ENCODE measurements at places on chromosomes 5 and 9.

- DNase-seq, result peak; percentile 8
Observed at GRCh38 chr9:4984171-4984620, 876 bp upstream of the JAK2 start.

- DNase-seq, result no peak
Observed at GRCh38 chr5:31153521-31153920, 40.0 kb upstream of the CDH6 start.

GRCh38 chr5:71751422-71751821 lies 32.3 kb downstream of the CARTPT start:
- DNase-seq, result no peak

DNA sequence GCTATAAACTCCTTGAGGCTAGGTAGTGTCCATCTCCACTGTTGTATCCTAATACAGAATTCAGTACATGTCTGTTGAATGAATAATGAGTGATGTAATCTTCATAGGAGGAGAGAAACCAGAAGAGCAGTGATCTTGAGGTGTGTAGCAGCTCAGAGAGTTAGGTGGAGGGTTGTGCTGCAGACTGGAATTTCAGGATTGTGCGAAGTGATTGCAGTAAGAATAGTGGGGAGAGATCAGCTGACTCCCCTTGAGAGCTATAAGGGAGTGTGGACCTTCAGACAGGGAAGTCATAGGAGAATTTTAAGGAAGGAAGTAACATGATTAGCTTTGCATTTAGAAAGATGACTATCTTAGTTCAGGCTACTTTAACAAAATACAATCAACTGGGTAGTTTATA lies 4.4 kb downstream of the SNX24 start:
- DNase-seq, result no peak

DNA sequence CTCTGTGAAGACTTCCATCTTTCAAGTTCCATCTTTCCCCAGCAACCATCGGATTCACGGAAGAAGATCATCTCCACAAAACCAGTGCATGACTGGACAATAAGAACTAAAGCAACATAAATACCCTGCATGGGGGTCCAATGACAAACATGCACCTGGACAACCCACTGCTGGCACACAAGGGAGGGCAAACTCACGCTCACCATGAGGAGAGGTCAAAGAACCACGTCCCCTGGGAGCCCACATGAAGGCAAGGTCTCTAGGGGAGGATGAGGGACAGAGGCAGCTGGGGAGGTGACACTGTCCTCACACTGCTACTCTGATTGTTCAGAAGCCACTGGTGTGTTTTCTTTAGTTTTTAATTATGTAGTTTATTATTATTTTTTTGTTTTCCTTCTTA lies 190.8 kb downstream of the MED10 start:
- DNase-seq, result no peak

GRCh38 chr5:157308836-157309465 lies 43.0 kb downstream of the CYFIP2 start:
- no peak for DNase-seq

GRCh38 chr5:139383275-139383992 lies at the start of gene SLC23A1:
Gene SLC23A1, minus strand, starts transcription at chr5:139383297. Its CDS starts 44 bp downstream, at chr5:139383253.
- no peak for DNase-seq

DNA sequence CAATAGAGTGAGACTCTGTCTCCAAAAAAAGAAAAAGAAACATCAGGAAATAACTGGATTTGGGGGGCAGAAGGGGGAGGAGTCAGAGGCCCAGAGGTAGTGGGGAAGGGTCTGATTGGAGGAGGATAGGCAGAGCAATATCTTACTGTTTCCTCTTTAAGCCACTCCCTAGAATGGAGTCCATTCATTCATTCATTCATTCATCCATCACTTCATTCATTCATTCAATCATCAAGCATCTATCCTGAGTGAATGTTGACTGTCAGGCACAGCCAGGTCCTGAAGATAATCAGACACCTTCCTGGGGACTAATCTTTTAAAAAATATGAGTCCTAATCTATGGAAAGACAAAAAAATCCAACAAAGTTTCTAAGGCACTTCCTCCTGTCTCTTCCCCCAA lies 12.9 kb downstream of the IER5L start:
- no peak for DNase-seq

DNA sequence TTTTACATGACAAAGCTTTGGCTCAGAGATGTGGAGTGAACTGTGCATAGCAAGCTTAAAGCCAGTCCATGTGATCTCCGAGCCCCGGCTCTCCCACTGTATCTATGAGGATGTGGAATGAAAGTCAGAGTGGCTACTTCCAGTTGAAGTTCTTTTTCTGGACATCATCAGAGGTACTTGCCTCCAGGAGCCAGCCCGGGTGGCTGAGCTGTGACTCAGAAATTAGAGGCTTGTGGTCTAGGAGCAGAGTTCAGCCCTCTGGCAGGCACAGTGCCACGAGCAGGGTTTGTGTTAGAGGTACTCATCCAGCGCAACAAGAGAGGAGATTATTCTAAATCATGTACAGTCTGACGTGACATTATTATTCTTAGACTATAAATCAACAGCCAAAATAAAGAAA lies 322.5 kb downstream of the CDK5RAP2 start:
- no peak for DNase-seq

DNA sequence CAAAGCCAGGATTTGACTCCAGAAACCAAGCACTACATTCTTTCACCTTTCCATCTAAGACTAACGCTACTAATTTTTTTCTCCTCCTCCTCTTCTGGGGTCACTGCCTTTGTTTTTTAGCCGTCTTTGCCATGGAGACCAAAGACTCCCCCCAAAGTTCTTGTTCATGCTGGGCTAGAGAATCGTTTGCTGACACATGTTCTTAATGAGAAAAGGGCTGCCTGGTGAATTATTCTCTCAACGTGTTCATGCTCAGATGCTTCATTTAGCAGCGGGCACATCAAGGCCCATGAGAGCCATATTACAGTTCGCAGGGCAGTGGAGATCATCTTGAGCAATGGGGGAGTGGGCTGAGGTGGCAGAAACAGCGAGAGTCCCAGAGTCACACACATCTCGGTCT lies 134.9 kb downstream of the SLIT3 start:
- DNase-seq, result no peak

DNA sequence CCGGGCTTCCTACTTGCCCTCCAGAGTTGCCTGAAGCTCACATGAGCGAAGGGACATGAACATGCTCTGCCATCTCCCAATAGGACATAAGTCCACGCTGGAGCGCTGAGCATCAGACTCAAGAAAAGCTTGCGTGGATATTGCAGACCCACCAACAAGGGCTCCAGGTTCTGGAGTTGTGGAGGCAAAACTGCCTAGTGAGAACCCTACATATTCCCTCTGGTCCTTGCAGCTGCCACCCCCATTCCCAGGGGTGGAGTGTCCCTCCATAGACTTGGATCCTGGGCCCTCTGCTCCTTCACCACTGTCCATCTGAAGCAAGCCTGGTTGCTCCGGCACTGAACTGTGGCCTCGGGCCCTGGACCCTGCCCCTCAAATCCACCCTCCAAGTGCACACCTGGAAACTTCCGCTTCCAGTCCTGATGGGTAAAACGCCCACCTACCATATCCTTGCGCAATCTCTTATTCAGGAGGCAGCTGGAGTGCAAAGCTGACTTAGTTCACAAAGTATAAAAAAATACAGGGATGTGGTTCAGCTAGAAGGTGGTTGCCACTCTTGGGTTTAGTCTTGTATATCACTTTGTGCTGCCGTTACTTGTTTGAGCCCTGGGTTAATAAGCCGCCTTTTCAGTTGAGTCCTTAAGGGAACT lies 28.0 kb downstream of the HRH2 start:
- DNase-seq, result no peak

GRCh38 chr9:97525451-97525850 lies 24.0 kb downstream of the TMOD1 start:
- DNase-seq, result no peak

DNA sequence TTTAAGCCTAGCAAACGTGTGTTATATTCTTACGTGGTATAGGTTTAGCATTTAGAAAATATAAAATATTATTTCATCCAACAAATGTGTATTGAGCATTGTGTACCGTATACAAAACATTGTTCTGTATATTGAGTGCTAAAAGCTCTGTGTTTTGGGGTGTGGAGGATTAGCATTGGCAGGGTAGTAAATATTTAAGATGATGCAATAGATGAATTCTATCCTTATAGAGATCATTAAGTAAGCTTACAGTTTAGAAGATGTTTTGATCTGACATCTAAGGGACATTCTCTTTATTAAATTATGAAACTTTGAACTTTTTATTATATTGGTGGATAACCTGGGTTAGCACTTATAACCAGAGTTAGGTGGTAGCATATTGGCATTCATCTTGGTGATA lies 48.5 kb upstream of the GLIPR2 start:
- no peak for DNase-seq

DNA sequence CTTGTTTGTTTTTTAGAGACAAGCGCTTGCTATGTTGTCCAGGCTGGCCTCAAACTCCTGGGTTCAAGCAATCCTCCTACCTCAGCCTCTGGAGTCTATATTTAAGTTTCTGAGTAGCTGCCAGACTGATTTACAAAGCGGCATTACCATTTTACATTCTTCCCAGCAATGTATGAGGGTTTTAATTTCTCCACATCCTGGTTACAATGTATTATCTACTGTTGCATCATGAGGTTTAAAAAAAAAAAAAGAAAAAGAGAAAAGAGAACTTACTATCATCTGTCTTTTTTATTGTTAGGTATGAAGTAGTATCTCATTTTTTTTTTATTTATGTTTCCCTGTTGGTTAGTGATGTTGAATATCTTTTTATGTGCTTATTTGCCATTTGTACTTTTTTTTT lies 18.9 kb upstream of the CLINT1 start:
- no peak for DNase-seq

DNA sequence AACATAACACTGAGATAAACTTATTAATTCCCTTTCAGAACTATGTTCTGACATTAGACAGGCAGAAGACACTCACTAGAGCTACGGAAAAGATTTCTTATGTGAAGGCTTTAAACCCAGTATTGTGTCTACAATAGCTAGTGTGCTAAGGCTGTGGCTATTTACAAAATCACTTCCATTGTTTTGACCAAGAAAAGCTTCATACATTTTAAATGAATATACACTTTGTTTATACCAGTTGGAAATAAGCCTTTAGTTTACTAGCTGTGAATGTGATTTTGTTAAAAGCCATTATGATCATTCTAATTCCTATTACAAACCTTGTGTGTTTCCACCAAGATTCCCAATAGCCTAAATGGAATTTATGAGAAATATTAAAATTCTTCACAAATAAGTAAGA lies 83.0 kb downstream of the AGTPBP1 start:
- no peak for DNase-seq

DNA sequence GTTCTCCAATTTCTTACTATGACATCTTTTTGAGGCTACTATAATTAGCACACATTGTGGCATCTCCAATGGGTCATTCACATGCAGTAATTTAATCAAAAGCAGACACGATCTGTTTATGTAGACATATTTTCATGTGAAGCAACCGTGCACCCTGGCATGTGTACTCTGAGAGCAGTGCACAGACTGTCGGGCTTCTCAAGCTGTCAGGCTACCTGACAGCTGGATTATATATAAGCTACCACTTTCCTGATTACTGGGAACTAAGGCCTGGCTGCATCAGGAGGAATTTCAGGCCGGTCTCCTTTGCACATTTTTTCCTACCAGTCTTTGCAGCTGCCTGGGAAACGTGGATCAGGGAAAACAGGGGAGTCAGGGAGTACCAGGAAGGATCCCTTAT lies 197.5 kb downstream of the MAPKAP1 start:
- no peak for DNase-seq

GRCh38 chr5:1527533-1528205 lies 3.9 kb upstream of the LPCAT1 start:
- no peak for DNase-seq

- no peak for DNase-seq
Observed at GRCh38 chr5:116009806-116010205, 22.5 kb upstream of the ARL14EPL start.

DNA sequence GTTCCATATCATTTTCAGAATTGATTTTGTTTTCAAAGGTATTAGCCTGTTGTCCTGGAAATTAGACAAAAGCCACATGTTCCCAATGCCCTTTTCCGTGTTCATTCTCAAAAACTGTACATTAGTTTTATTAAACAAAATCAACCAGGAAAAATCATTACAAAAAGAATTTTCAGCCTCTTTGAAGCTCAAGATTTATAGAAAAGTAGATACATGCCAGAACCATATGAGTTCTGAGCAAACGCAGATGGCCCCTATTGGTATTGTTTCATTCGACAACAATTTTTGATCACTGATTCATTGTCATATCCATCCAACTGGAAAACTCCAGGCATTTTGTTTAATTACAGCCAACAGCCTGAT lies 148.5 kb upstream of the GRAMD2B start:
- DNase-seq, result no peak

DNA sequence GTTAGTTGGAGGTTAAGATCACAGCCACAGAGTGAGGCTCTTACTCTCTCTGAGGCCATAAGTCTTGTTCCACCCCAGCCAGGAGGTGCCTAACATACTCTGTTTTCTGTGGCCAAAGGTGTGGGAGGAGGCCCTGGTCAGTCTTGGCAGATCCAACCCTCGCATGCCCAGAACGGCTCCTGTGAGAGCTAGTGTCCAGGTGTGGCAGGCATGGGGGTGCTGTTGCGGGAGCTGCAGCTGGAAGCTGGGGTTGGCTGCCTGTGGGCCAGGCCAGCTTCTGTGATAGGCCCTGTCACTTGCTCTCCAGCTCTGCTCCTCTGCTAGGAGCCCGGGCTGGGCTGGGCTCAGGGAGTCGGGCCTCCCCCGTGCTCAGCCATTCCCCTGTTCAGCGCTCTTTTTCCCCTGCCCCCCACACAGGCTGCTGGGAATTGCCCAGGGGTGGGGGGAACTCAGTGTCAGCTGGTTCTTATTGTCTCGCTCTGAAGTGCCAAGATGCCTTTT lies 31.6 kb downstream of the IER5L start:
- no peak for DNase-seq

GRCh38 chr5:173883347-173883924 lies 4.7 kb upstream of the CPEB4 start:
- no peak for DNase-seq

GRCh38 chr9:27528886-27529315 lies 713 bp downstream of the MOB3B start:
- DNase-seq, result peak; percentile 26

- DNase-seq, result no peak
Observed at GRCh38 chr5:65171645-65172044, 310.1 kb downstream of the ADAMTS6 start.

DNA sequence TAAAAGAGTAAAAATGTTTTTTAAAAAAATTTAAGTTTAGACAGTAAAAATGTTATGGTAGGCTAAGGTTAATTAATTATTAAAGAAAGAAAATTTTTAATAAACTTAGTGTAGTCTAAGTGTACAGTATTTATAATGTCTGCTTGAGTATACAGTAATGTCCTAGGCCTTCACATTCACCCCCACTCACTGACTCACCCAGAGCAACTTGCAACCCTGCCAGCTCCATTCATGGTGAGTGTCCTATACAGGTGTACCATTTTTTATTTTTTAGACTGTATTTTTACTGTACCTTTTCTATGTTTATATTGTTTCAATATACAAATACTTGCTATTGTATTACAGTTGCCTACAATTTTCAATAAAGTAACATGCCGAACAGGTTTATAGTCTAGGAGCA lies 234.1 kb downstream of the AUH start:
- no peak for DNase-seq

- DNase-seq, result no peak
Observed at GRCh38 chr9:14989811-14990210, 79.6 kb upstream of the FREM1 start.

- no peak for DNase-seq
Observed at GRCh38 chr9:129523943-129524581, 96.8 kb downstream of the C9orf50 start.

Measured in stimulated activated CD8-positive, alpha-beta memory T cell treated with anti-CD3 and anti-CD28 coated beads, Interleukin-15, amount 100 ng/mL, for 4 hours (primary cell).